ENCODE measurements at places on chromosomes 2 and 18.

DNA sequence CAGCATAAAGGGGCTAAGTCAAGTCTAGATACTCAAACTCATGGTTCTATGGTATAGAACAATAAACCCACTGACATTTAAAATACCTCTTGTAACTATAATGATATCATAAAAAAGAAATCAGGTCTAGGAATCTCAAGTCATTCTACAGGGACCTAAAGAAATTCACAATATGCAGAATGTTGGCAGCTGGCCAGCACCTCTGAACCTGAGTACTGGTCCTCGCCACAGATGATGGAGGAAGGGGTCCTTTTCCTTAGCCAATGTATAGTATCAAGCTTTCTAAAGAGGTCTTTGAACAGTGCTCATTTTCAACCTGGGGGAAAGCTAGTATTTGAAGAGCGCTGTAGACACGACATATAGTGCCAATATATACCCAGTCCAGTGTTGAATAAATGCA is 108.4 kb upstream of the ITGB6 start:
- DNase-seq = no peak

GRCh38 chr2:144156736-144157640 is 362.9 kb downstream of the ZEB2 start:
- no peak for DNase-seq

DNA sequence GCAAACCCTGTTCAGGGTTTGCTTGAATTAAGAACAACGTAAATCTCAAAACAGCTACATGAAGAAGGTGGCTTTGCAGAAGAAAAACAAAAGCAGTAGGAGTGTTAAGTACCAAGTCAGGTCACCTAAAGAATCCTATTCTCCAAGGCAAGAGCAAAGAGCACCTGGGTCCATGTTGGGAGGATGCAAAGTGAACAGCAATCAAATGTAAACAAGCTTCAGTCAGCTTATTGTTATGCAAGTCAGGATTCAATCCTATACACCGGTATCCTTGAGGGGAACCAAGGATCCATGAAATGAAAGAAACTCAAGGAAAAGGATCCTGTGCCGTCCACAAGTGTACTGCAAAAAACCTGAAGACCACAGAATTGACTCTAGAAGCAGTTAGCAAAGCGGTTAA is 261.0 kb upstream of the DDX18 start:
- no peak for DNase-seq

DNA sequence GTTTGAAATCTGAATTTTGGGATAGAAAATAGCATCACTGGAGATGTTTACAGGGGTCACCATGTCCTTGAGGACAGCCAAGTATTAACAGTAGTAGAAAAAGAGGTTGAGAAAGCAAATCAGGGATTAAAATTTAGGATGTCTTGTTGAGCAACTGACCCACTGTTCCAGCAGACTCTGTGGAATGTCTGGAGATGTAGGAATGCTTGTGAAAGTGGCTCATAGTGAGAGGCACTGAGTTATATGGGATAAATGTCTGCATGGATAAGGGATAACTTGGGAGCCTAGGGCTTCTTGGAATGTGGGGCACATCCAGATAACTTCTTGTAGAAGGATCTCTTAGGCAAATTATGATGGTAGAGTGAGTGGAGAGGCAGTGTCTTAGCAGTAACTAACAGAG is 495.0 kb downstream of the TMX3 start:
- DNase-seq = no peak

DNA sequence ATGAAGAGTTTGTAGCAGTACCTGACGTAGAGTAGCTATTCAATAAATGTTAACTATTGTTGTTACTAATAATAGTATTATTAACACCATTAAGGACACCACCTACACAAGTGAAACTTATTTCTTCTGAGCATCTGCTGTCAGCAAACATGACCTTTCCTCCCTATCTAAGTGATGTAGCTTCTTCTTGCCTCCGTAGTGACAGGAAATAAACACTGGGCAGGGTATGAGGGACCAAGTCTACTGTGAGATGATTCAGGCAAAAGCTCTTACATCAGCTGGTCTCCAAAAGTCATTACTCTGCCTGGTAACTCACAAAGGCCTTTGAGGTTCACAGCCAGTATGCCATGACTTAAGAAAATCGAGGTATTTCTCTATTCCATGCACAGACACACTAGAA is 750.5 kb downstream of the CPS1 start:
- no peak for DNase-seq

DNA sequence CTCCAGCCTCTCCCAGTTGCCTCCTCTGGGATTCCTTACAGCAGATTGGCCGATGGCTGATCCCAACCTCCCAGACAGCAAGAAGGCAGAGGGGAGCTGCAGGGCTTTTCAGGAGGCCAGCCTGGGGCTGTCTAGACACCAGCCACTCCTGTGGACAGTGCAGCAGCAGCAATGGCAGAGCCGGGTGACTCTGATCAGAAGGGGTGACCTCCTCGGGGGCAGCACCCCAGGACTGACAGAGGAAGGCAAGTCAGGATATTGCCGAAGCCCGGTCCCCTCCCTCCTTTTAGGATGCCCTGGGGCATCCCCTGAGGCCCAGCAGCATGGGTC is 84.5 kb downstream of the INHBB start:
- DNase-seq = no peak

DNA sequence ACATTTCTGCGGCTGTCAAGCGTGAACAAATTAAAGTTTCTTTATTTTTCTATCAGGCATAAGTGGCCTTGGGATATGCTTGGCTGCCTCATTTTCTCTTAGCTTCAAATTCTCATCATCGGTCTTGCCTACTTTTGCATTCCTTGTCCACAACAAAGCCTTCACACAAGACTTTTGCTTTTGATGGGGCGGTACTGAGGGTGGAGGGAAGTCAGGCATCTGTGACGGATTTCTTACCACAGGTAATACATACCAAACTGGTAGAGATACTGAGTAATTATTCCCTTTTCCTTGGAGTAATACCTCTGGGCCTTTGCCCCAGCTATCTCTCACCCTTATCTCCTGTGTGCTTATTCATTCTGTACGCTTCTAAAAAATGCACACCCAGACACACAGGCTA is 468.3 kb upstream of the RGPD4 start:
- DNase-seq = no peak

- no peak for DNase-seq
These were observed 18.1 kb downstream of the THAP4 start for GRCh38 chr2:241618829-241619228.

DNA sequence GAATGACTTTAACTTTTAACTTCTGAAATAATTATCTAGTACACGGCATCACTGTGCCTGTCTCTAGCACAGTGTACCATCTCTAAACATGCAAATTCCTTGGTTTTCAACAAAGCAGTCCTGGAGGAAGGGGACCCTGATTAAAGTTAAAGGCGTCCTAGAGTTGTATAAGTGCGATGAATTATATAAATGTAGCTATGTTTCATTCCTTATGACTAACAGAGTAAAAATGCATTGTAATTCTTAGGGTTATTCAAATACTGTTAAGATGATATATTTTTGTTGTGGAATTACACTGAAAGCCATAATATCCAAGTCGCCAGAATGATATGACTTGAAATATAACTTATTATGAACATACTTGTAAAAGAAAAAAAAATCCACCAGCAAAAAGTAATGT is 544.9 kb upstream of the LINC00305 start:
- DNase-seq = no peak

DNA sequence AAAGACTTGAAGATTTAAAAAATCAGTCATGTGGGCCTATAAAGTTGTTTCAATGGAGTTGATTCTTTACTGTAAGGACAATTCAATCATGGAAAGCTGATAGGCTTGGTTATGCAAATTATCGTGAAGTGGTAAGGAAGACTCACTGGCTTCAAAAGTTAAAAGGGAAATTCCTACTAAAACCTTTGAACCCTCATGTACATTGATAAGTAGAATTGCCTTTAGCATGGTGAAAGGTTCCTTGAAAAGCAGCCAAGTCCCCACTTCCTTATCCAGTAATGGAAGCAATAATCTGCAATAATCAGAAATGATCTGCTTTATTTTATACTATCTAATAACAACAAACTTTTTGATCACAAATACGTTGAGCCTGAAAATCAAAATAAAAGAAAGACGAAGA is 14.4 kb upstream of the CCL20 start:
- no peak for DNase-seq

- DNase-seq = no peak
These were observed 73.9 kb downstream of the PRKRA start for GRCh38 chr2:178377046-178377445.

GRCh38 chr2:64189167-64189566 is 44.9 kb upstream of the PELI1 start:
- DNase-seq = no peak

DNA sequence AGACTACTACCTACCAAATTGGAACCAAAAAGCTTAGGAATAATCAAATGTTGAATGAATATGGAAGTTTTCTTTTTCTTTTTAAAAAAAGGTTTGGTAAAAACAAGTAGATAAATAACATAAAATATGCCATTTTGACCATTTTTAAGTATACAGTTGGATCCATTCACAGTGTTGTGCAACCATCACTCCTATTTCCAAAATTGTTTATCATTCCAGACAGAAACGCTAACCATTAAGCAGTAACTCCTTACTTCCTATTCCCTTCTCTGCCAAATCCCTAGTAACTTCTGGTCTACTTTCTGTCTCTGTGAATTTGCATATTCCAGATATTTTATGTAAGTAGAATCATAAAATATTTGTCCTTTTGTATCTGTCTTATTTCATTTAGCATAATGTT is 39.8 kb downstream of the CD302 start:
- DNase-seq = no peak

GRCh38 chr2:221853297-221853696 is 281.2 kb upstream of the EPHA4 start:
- DNase-seq = no peak

- DNase-seq = no peak
These were observed 456.5 kb upstream of the CWC22 start for GRCh38 chr2:180463608-180464007.

GRCh38 chr2:133553251-133553650 is 15.0 kb downstream of the NCKAP5 start:
- no peak for DNase-seq

DNA sequence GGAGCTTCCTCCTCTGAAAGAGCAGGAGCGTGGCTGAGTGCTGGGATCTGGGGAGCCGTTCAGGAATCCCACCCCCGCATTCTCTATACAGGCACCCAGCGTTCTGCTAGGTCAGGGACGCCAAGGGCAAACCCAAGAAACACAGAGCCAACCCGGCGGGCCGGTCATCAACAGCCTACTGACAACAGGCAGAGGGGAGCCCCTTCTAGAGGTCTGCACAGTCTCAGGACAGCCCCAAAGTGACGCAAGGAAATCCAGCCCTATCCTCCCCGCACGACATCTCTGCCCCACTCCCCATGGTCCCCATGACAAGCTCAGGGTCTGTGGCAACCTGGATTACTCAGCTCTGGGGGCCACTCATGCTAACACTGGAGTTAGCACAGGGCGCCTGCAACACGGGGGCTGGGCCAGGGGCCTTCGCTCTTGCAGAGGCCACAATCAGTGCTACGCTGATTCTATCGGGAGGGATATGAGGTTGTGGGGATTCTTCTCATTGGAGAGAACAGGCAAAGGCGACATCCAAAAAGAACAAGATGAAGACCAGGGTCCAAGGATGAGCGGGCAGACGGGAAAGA is 81.6 kb downstream of the PXDN start:
- no peak for DNase-seq

DNA sequence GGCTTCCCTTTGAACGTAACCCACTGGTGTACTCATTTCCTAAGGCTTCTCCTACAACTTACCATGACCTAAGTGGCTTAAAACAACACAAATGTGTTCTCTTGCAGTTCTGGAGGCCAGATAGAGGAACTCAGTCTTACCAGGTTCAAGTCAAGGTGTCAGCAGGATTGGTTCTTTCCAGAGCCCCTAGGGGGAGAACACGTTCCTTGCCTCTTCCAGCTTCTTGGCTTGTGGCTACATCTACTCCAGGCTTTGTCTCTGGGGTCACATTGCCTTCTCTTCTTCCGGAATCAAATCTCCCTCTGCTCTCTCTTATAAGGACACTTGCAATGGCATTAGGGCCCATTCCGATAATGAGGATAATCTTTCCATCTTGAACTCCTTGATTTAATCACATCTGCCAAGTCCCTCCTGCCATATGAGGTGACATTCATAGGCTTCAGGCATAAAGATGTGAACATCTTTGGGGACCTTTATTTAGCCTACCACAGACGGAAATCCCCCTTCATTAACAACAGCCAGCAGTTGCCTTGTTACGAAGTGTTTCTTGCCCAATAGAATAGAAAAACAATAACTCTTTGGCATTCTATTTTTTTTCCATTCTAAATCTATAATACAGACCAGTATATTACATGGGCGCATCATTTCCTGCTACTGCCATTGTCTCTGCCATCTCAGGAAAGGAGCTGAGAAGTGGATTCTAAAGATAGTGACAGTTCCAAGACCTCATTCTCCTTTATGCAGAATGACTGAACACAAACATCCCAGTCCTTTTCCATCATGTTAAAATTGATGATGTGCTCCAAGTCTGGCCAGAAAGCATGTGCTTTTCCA is 362.0 kb downstream of the ZNF521 start:
- no peak for DNase-seq

DNA sequence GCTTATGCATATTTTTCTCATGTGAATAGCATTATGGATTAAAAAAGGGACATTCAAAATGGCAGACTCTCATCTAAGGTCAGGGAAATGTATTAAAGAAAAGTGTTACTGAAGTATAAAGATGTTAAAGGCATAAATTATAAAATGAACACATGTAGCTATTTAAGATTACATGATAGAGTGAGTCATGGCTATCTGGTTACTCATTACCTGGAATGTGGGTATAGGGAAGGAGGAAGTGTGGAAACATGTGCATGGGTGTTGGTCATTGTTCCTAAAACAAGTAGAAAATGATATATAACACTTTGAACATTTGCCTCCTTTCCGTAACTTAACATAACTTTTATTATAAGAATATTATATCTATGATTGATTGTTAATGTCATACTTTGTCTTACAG is 66.4 kb downstream of the MYO1B start:
- DNase-seq = peak; percentile 68

GRCh38 chr2:171072164-171072563 is 88.5 kb downstream of the TLK1 start:
- DNase-seq = no peak

DNA sequence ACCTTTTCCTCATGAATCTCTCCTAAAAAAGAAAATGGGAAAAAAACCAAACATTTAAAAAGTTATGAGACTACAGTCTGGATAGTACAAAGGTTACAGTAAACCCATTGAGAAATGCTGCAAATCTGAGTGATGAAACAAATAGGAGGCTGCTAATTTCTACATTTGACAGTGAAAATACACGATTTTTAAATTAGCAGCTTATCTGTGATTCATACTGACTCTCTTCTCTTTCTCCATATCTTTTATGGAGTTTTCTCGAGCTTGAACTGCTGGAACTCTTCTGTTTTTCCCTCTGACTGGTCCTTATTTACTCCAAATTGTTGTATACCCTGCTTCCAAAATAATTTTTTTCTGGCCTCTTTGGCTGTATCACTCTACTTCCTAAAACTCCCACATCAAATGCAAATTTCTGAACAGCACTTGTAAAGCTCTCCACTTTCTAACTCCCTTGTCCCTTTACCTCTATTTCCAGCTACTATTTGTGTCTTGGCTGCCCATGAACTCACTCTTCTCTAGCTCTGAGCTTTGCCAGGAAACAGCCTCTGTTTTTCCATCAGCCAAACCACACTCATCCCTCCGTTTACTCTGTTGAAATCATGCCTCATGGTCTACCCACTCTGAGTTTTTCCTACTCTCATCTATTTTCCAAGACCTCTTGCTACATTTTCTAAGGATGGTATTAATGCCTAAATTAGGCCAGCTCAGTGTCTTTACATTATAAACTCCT is 73.7 kb downstream of the RBMS1 start:
- peak; percentile 51 for DNase-seq

All from Daoy (cell line).